ENCODE measurements at places on chromosomes 5 and 9.

- DNase-seq: no peak
These were observed 28.5 kb downstream of the DPYSL3 start for GRCh38 chr5:147481376-147481775.

GRCh38 chr9:14797435-14797834 is 74.9 kb upstream of the CER1 start:
- DNase-seq: no peak

DNA sequence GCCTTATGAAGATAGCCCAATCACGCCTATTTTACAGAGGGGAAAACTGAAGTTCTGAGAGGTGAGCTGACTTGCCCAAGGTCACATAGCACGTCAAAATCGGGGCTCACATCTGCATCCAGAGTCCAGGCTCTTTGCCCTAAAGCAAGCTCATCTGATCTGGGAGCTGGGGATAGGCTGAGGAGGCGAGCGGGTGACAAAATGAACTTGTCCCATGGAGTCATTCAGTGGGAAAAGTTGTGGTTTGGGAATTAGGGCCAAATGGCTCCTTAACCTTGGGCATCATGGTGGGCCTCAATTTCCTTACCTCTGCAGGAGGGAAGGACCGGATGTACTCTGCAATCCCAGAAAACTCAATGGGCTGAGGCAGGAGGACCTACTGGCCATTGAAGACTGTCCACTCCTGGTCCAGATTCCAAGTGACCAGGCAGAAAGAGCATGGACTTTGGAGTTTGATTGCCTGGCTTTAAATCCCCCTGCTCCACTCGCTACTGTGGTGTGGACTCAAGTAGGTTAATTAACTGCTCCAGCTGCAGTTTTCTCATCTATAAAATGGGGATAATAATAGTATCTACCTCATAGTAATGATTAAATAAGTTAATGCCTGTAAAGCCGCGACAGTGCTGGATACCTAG is 160.4 kb downstream of the RGS3 start:
- DNase-seq: no peak

DNA sequence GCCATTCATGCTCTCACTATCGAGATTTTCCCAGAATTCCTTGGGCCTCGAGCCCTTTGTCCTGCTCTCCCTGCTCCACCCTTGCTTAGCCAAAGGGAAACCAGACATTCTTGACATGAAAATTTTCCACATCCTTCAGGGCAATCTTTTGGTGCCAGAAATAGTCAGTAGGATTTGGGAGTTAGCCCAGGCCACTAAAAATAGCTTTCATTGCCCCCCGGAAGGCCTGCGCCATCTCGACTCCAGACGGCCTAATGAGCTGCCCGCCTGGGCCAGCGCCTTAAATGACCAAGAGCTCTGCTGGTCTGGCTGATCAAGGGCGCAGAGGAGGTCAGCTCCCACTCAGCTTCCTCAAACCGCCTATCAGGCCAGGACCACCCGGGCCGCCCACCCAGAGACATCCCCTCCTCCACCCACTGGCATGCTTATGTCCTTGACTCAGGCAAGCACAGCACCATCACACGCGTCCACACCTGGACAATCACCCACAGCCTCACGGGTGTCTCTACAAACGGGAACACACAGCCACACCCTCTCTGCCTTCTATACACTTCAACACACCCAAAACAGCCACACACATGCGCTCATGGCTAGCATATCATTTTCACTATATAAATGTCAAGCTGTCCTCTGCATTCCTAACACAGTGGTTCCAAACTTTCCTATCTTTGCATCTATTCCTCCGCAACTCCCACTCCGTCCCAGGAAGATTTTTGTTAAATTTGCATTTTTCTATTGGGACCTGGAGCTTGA is 20.9 kb downstream of the DUSP1 start:
- no peak for DNase-seq

DNA sequence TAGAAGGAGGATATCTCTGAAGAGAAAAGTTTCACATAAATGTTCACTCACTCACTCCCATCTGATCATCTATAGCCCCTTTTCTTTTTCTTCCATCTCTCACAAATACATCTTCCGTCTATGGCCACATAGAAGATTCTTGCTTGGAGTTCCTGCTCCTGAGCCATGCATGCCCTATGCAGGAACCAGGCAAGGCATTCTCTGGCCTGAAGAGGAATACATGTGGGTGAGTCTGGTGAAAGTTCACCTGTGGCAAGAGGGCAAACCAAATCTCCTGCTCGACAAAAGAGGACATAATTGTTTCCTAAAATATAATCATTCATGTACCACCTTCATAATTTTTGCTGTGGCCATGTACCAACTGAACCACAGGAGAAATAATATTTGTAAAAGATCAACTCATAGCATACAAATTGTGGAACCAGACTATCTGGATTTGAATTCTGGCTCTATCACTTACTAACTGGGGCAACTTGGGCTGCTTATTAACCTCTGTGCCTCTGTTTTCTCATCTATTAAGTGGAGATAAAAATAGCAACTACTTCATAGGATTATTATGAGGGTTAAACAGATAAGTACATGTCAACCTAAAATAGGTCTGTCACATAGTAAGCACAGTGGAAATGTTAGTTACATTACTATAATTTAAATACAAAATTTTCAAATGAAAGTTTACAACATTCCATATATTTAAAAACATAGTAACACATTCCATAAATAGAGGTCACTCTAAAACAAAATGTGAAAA is 121.2 kb upstream of the NFIB start:
- no peak for DNase-seq

- no peak for DNase-seq
These were observed 30.1 kb upstream of the TRIM32 start for GRCh38 chr9:116656977-116657376.

- DNase-seq: no peak
These were observed 7.8 kb upstream of the LCN9 start for GRCh38 chr9:135655317-135655716.

DNA sequence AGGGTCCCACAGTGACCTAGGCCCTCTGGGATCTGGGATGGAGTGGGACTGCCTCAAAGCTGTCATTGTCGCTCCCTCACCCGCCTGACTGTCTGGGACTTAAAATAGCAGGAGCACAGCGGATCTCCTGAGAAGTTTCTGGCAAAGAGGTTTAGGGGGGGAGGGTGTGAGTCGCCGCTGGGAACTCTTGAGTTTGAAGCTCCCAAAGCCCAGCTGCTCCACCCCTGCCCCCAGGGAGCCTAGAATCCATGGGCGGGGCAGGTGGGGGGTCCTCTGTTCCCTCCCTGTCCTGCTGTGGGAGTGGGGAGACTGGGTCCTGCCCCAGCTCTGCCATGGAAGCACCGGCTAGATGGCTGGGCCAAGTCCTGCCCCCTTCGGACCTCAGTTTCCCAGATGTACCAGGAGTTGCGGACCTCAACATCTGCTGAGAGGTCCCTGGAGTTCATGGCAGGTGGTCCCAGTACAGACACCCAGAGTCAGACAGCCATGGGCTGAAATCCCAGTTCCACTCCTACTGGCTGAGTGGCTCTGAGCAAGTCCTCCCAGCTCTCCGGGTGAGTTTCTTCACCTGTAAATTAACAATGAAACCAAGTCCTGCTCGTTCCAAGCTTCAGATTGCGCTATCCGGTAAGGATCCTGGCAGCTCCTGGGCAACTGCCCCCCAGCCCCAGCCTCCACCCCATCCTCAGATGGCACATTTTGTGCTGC is 985 bp upstream of the WDR38 start:
- no peak for DNase-seq

DNA sequence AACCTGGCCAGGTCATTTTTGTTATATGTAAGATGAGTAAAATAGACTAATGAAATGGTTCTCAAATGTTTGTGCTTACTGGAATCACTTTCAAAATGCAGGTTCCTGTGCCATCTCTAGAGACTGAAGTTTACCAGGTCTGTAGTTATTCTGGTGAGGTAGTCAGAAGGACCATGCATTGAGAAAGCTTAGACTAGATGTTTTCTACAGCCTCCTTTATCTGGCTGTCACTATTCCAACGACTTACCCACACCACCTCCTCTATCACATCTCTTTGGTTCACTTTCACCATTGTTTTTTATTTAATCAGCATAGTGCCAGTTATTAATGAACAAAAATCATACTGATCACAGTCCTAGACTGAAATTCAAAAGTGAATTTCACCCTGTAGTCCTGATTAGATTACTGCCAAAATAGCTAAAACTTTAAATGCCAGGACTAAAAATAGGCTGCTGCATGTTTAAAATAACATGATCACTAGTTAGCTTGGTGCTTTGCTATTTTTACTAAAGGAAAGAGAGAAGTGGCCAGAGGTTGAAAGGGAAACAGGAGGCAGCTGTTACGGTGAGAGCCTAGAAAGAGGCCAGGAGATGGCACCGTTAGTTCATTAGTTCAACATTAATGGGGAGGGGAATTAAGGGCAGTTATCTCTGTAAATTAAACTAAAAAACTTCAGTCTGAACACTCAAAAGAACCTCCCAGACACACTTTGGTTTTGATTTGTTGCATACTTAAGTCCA is 13.9 kb upstream of the FNIP1 start:
- no peak for DNase-seq

DNA sequence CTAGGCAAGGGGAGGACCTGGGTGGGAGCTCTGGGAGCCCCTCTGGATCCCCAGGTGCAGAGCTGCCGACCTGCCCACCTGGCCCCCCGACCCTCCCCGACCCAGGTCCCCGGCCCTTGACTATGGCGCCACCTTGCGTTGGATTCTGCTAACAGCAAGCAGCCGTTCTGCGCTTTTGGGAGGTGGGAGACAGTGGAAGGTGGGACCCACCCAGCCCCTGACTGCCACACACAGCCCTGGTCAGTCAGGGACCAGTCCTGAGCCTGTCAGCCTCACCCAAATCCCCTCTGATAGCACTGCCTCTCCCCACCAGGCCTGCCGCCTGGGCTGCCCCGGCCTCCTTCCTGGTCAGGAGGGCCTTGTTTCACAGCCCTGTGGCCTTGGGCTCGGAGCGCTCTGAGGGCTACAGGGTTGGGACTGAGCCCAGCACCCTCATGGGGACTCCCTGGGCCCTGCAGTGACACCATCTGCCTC is 77.9 kb downstream of the HMCN2 start:
- DNase-seq: no peak

GRCh38 chr9:19049917-19050636 is 850 bp downstream of the RRAGA start:
- DNase-seq: no peak

Data from stimulated activated CD4-positive, alpha-beta T cell treated with anti-CD3 and anti-CD28 coated beads, Interleukin-15, amount 100 ng/mL, for 1 hour (primary cell).